ENCODE measurements at places on chromosomes 2 and 18.

DNA sequence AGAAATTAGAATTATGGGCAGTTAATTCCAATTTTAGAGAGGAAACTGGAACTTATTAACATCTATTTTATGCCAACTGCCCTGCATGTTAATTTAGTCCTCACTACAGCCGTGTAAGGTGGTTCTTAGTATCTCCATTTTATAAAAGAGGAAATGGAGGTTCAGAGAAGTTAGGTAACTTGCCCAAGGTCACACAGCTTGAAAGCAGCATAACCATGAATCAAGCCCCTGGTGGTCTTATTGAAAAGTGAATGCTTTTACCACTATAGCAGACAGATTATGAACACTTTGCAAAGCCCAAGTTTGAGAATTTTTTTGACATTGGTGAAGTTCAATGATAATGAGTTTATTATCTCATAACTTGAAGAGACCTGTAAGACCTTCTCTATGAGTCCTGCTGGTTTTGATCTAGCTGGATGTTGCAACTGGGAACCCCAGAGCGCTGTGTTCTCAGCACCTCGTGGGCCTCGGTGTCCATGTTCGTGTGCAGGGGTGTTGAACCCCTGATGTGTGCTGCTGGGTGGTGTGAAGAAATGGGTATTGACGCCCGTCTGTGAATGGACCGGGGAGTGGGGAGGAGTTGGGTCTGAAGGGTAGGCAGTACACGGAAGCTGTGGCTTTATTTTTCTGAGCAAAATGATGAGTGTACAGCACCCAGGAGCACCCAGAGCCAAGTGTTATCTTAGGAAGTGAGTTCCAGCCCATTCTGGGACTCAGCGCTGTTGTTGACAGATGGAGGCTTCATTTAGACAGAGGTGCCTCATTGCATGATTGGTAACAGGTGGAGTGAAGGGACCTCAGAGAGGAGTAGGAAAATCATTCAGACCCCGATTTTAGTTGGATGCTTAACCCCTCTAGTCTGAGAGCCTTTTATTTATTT lies 9.7 kb downstream of the GREB1 start:
- no peak for DNase-seq

DNA sequence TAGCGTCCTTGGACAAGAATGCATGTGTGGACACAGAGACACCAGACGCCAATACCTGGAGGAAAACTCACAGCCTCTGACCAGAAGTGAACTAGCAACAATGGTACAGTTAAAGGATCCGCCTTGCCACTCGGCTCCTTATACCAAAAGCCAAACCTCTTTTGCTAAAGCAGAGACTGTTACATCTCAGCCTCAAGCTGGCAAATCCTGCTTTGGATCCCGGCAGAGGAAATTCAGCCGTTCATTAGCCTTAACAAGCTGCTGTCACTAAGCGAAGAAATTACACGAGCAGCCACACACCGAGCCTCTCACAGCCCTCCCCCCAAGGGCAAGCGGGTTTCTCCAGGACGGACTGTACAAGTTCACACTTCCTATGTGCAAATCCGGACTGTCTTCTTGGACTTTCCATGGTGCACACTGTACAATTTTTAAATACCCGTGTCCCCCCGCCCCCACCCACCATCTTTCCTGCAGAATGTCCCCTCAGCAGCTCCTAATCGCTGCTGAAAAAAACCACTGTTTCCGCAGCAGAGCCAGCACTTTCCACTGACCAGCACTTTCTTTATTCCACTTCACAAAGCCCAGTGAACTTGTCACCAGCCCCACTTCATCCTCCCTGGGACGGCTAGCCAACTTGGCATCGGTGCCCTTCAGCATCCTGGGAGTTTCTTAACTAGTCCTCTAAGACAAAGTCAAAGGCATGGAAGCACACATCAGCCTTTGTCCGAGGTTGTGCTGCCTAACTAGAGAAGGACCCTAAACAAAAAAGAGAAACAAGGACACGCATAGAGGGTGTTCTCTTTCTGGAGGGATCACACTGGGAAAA lies 1.5 kb downstream of the KLF7 start:
- no peak for DNase-seq

- no peak for DNase-seq
Observed at GRCh38 chr2:129880309-129880708, 99.2 kb upstream of the RAB6C start.

- DNase-seq = no peak
Observed at GRCh38 chr2:239855863-239856587, 169.1 kb downstream of the NDUFA10 start.

DNA sequence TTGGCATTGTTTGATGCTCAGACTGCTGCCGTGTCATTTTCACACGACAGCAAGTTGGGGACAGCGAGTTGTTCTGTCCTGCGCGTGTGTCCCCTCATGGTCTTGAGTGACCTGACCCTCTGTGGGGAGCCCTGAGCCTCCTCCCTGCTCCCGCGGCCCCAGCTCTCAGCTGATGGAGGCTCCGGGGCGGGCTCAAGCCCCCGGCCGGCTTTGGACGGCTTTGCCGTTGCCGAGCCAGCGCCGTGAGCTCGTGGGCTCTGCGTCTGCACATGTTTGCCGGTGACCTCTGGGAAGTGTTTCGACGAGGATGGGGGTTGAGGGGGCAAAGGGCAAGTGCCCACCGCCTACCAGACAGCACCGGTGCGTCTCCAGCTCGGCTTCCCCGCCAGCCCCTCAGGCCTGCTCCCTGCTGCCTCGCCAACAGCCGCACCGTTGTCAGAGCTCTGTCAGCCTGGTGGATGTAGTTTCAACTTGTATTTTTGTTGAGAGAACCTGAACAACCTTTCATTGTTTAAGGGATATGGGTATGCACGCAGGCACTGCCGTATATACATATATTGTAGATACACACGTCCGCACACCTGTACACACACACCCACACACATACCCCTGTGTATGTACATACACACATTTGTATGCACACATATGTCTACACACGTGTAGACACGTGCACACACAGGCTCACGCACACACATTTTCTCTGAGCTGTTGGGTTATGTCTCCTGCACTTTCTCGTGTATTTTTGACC lies 13.7 kb downstream of the PDCD1 start:
- no peak for DNase-seq

DNA sequence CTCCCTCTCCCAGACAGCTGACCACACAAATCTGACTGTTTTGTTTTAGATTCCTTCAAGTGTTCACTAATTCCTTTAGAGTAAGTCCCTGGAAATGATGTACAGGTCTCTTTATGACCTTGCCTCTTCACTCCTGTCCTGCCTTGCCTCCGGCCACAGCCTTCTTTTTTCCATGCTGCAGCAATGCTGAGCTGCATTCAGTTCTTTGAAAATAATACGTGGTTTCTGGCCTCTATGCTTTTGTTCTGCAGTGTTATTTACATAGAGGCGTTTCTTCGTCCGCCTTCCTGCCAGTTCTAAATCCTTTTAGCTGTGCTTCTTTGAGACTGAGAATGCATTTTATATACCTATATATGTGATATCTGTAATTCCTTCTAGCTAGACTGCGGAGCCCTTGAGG lies 87.2 kb downstream of the PPP1R1C start:
- no peak for DNase-seq

DNA sequence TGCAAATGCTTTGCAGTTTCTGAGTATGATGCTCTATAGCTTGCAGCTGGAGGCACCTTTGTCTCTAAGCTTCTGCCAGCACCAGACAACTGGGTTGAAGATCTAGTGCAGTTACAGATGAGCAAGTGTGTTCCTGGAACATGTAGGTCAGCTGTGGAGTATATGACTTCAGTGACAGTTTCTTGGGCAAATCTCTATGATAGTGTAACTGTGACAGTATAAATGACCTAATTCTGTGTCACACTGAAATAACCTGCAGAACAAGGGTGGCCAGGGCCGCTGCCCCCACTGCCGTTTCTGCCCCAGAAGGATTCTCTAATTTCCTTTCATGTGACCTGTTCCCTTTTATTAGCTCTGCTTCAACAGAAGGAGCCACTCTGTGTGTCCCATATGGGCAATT lies 145.3 kb upstream of the DAPL1 start:
- DNase-seq = no peak

DNA sequence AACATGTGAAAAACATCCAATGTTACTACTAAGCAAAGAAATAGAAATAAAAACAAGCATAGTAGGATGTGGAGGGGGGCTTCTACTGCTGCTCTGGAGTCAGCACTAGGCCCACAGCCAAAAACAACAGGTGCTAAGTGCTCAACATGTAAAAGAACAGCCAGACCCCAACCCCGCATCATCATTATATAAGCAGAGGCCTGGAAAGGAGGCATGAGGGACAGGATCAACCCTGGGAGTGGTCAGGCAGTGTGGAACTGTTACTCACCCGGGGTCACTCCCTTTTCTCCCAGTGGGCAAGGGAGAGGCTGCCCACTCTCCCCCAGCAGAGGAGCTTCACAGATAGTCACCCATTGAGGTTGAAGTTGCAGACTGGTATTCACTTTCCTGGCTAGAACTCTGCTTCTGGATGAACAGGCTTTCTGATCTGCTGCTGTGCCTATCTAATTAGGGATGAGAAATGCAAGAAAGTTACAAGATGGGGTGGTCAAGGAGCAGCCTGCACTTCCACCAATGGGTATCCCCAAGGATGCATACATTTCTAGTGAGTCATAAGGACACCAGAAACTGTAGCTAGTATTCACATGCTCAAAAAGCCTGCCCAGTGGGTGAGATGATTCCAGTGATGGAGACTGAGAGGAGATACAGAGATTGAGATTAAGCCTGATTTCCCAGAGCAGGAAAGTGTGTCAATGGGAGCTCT lies 480.1 kb upstream of the TCF4 start:
- no peak for DNase-seq

GRCh38 chr18:10055125-10055750 lies 141.4 kb downstream of the VAPA start:
- no peak for DNase-seq

GRCh38 chr2:219090436-219091299 lies 29.9 kb upstream of the IHH start:
- DNase-seq = no peak

DNA sequence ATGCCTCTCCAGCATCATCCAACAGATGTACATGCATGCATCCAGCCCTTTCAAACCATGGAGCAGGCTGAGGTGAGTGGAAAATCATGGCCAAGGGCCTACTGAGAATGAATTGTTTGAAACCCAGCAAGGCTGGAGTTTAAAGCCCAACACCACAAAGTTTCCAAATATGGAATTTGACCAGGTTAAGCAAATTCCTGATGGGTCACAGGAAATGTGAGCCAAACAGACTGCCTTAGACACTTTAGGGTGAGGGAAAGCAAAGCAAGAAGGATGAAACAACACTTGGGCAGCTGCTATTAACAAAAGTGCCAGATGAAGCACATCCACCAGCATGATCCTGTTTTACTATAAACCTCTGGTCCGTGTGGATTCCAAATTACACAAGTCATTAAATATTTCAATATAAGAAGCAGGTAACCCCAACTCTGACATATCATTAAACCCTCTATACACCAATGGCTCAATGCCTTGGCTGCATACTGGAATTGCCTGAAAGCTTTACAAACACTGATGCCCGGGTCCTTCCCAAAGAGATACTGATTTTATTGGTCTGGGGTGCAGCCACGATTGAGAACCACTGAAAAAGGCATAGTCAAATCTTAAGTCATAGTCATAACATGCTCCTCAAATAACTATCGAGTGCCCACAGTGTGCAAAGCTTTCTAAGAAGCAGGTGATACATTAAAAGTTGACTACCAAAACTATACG lies 9.1 kb downstream of the KLF7 start:
- no peak for DNase-seq

GRCh38 chr2:138298120-138298814 lies 203.3 kb upstream of the SPOPL start:
- no peak for DNase-seq

DNA sequence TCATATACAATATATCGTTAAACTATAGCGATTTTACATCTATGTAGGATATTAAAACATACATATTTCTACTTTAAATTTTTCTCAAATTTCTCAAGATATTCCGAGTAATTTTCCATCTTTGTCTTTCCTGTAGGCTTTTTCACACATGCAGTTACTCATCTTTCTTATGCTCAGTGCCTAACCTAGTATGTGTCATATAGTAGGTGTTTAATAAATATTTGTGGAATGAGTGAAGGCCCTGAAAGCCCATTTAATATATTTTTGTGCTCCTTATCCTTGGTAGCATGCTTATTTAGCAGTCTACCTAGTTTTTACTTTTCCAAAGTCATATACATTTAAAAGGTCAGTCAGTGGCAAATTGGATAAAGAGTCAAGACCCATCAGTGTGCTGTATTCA lies 67.3 kb downstream of the ITGB6 start:
- DNase-seq = no peak

DNA sequence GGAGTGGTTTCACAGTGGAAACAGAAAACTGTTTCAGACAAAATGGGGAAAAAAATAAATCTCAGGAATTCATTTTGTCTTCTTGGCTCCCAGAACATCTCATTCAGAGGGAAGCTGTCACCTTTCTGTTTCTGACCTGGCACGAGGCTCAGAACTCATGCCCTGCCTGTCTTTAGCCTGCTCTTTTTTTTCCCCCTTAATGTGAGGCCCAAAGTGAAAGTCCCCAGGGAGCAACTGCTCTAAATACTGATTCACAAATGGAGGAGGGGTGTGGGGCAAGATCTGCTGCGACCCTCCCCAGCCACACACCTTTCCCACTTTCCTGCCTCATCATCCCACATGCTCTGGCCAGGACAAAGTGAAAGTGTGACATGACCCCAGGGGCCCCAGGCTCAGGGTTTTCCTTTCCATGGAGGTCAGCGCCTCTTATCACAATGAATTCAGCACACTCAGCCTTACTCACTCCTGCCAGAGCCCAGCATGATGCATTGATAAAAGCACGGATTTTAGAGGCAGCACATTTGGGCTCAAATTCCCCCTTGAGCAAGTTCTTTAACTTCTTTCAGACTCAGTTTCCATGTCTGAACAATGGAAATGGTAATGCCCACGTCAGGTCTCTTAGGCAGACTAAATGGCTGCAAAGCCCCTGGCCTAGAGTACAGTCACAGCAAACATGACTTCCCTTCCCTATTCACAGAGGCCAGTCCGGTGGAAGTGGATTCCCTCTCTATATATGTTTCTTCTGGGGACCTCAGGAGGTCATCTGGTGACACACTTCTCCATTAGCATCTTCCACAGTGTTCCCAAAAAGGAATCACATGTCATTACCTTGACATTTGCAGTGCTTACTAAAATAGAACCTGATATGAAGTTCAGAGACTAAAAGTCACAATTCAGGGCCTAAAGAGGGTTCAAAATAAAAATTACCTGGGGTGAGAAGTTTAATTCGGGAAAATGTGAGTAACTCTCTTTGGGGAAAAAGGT lies 55.3 kb upstream of the TMEM163 start:
- no peak for DNase-seq

DNA sequence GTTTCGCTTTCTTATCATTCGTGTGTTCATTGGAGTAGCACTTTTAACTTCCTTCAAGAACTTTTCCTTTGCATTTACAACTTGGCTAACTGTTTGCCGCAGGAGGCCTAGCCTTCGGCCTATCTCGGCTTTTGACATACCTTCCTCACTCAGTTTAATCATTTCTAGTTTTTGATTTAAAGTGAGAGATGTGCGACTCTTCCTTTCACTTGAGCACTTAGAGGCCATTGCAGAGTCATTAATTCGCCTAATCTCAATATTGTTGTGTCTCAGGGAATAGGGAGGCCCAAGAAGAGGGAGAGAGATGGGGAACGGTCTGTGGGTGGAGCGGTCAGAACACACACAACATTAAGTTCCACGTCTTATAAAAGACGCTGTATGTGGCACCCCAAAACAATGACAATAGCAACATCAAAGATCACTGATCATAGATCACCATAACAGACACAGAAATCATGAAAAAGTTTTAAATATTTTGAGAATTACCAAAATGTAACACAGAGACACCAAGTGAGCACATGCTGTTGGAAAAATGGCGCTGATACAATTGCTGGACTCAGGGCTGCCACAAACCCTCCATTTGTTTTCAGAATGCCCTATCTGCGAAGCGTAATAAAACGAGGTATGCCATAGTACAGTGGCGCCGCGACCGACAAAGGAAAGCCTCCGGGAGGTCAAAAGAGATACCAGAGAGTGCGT lies 553 bp downstream of the TIGD1 start:
- no peak for DNase-seq

Measured in stimulated activated CD4-positive, alpha-beta T cell treated with anti-CD3 and anti-CD28 coated beads, TNF-alpha, amount 100 ng/mL, for 24 hours (primary cell).